PC-3 (cell line): ENCODE measurements at places on chromosomes 6 and 20.

- DNase-seq, result peak; percentile 19
These were observed 11.8 kb upstream of the HBS1L start for GRCh38 chr6:135066397-135066796.

GRCh38 chr6:119170447-119171087 lies 92.1 kb upstream of the FAM184A start:
- no peak for DNase-seq

- DNase-seq, result no peak
These were observed 96.6 kb upstream of the SUPT3H start for GRCh38 chr6:45474376-45474775.

DNA sequence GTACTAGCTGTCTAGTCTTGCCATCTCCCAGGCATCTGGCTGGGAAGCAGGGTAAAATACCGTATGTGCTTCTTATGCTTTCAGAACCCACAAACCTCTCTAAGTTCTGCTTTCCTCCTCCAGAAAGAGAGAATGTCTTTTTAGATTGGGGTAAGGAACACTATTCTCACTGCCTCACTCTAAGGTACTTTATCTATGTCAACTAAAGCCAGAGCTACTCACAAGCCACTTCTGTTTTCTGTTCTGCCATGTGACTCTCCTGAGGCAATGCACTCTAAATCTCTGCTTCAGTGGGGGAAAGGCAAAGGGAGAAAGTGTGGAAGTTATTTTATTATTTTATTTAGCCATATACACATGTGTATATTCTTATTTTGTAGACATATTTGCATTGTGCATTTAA lies 15.6 kb downstream of the MEP1A start:
- no peak for DNase-seq

- DNase-seq, result no peak
These were observed 9.3 kb upstream of the EPM2A start for GRCh38 chr6:145744619-145745018.

DNA sequence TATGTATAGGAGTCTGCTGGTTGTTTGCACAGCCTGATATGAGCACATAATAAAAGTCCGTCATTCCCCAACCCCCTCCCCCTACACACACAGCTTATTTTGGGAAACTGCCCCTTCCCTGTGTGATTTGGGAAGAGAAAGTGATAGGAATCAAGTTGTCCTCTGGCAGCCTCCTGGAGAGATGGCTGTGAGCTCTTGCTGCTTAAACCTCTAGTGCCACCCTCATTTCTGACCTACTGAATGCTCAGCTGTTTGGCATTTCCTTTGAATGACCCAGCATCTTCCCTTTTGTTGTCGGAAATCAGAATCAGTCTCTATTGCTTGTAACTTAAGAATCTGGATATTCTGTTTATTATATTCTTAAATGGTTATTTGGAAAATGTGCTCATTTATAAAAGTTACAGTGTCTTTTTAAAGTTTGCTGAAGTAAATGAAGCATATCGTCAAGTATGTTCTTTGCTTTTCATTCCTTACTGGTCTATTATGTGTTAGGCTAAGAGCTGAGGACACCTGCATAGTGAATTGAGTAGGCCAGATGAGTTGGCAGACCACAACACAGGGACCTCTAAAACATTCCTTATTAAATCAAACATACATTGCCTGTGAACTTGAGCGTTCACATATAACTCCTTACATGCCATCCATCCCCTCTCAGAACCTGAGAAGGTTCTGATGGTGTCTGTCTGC lies 5.5 kb downstream of the RWDD2A start:
- DNase-seq, result peak; percentile 11

DNA sequence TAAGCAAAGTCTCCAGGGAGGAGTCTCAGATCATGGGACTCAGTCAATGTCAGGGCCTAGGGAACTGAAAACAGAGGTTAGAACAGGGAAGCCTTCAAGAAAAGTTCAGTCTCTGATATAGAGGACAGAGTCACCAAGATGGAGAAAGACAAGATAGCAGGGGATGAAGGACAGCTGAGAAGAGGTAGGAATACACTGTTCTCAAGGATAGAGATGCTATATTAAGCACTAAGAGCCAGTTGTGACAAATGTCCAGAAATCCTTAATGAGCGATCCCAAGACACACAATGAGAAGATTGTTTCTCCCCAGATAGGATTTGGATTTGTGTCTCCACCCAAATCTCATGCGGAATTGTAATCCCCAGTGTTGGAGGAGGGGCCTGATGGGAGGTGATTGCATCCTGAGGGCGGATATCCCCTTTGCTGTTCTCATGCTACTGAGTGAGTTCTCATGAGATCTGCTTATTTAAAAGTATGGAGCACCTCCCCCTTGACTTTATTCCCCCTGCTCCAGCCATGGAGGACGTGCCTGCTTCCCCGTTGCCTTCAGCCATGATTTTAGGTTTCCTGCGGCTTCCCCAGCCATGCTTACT lies 168.2 kb downstream of the AKAP7 start:
- DNase-seq, result no peak

DNA sequence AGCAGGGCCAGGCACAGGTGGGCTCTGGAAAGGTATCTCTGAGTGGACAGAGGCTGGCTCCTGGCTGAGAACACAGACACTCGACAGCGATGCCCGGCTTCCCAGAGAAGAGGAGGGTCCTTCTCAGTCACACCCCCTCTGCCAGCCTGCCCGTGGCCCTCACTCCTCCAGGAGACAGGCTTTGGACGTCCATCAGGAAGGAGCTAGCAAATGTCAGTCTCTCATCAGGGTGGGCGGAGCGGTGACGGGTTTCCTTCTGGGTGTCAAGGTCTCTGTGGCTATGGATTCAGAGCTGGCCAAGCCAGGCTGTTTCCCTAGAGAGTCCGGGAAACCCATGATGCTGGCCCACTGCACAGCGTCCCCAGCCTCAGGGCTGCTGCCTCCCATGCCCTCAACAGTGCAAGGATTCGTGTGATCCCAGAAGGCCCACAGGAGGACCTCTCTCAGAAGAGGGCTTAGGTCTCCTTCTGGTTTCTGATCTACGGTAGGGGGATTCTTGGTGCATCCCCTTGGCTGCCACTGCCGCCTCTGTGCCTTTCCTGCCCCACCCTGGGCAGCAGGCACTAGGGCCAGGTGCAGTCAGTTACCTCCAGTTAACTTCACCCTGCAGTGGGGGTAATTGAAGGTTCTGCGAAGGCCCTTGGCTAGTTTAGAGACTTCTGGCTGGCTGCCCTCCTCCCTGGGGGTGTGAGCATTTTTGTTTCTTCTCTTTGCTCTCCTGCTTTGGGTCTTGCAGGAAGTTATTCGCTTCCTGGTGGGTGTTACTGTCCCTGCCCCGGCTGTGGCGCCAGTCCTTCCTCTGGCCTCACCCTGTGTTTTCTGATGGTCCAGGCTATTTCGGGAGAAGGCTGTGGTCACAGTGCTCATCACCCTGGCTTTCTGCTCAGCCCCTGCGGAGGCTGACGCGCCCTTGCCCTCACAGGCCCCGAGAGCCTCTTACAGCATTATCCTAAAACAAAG lies 80.2 kb downstream of the CDH4 start:
- no peak for DNase-seq

- no peak for DNase-seq
These were observed 62.6 kb downstream of the AK9 start for GRCh38 chr6:109628158-109629000.

GRCh38 chr6:22253955-22254655 lies 42.7 kb downstream of the PRL start:
- no peak for DNase-seq

DNA sequence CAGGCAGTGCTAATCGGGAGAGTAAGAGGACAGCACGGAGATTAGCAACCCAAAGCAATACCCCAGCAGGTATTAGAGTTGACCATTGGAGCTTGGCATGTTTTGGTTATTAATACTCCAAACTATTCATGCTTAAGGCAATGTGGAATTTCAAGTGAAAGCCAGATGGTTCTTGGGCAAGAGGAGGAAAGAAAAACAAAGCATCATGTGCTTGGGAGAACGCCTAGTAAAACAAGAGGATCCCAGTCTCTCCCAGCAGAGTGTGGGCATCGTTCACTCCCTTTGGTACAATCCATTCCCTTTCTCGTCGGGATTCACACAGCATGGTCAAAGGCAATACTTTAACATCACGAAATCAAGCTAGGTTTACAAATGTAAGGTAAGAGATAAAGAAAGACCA lies 349.8 kb downstream of the PRKN start:
- no peak for DNase-seq

GRCh38 chr20:10986586-10986985 lies 312.8 kb upstream of the JAG1 start:
- DNase-seq, result no peak

- DNase-seq, result no peak
These were observed 495.4 kb upstream of the MMS22L start for GRCh38 chr6:97778290-97779038.

DNA sequence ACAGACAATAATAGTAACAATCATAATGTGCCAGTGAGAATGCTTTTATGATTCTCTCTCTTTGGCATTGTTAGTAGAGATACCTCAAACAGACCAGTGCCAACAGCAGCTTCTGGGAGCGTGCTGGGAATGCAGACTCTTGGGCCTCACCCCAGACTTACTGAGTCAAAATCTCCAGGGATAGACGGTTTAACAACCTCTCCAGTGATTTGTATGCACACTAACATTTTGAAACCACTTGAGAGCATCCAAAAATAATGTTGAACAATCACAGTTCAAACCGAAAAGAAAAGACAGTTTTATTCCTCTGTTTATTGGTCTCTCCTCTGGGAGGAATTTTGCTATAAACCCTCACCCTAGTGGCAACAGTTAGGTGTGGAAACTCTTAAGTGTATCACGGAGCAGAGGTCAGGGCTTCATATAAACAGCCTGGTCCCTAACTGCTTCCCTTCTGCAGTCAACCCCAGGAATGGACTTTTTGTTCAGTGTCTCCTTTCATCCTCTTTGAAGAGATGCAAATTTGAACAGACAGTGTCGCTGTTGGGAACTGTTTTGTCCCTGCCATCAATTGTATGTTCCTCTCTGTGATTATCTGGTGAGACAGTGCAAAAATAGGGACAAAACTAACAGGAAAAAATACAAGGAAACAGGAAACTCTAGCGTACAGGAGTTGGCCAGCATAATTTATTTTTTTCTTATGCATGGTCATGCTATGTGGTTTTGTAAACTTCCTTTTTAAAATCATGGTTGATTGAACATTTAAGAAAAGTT lies 162.4 kb upstream of the BTBD3 start:
- peak; percentile 60 for DNase-seq

- no peak for DNase-seq
These were observed 216.2 kb downstream of the NFATC2 start for GRCh38 chr20:51326201-51326819.

DNA sequence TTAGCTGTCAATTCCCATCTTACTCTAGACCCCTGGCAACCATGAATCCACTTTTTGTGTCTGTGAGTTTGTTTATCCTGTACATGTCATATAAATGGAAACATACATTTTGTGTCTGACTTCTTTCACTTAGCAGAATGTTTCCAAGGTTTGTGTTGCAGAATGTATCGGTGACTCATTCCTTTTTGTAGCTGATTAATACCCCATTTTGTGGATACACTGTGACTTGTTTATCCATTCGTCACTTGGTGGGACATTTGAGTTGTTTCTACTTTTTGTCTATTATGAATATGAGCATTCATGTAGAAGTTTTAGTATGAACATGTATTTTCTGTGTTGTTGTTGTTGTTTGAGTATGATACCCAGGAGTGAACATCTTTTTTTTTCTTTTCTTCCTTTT lies 21.4 kb downstream of the CDYL start:
- DNase-seq, result no peak

- DNase-seq, result peak; percentile 52
These were observed 79.9 kb downstream of the GCLC start for GRCh38 chr6:53464927-53465460.

DNA sequence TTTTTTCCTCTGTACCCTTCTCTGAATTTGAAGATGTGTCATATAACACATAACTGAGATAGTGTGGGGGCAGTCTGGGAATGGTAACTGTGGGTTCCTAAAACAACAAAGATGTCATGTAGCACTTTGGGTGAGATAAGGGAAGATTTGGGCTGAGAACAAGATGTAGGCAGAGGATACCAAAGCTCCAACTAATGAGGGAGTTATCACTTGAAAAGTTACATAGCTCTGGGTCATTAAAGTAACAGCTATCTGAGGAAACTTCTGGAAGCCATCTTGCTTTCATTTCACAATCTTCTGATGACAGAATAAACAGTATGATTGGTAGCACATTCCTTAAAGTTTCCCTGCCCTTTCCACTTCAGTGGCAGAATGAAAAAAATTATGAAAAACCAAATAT lies 255.4 kb downstream of the TBX18 start:
- DNase-seq, result no peak

- DNase-seq, result no peak
These were observed 20.3 kb upstream of the CHD6 start for GRCh38 chr20:41638456-41638855.
